Ecto neural progenitor cell (in vitro differentiated cells): ENCODE measurements at places on chromosomes 12 and 14.

DNA sequence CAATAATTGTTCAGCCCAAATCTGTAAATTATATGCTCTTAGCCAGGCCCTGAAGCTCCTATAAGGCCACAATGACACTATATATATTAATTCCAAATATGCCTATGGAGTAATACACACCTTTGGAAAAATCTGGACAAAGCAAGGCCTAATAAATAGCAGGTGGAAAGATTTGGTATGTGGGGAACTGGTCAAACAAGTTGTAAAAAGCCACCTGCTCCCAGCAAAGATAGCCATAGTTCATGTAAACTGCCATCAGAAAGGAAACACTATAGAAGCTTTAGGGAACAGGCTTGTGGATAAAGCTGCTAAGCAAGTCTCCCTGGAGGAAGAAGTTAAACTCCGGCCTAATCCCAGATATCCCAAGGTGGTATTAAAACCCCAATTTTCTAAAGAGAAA is 29.7 kb downstream of the PRMT8 start:
- DNase-seq: no peak

GRCh38 chr14:101355284-101355683 is 206.0 kb upstream of the DIO3 start:
- no peak for DNase-seq

DNA sequence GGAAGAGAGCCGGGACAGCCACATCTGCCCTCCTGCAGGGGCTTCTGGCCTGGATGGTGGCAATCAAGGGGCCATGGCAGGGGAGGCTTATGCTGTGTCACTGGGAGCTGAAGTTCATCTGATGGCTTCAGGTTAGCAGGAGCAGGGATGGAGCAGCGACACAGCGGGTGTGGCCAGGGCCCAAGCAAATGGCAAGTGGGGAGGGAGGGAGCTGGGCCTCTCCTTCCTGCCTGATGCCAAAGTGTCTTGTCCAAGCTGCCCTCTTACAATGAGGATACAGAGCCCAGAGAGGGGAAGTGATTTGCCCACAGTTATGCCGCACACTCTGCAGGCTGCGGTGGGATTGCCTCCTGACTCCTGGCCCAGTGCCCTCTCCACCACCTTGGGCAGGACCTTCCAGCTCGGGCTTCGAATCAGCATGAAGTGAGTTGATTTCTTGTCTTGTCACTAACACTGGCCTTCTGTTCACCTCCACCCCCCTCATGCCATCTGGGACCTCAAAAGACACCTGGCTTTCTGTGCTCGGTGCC is 51.3 kb downstream of the IQSEC3 start:
- no peak for DNase-seq

DNA sequence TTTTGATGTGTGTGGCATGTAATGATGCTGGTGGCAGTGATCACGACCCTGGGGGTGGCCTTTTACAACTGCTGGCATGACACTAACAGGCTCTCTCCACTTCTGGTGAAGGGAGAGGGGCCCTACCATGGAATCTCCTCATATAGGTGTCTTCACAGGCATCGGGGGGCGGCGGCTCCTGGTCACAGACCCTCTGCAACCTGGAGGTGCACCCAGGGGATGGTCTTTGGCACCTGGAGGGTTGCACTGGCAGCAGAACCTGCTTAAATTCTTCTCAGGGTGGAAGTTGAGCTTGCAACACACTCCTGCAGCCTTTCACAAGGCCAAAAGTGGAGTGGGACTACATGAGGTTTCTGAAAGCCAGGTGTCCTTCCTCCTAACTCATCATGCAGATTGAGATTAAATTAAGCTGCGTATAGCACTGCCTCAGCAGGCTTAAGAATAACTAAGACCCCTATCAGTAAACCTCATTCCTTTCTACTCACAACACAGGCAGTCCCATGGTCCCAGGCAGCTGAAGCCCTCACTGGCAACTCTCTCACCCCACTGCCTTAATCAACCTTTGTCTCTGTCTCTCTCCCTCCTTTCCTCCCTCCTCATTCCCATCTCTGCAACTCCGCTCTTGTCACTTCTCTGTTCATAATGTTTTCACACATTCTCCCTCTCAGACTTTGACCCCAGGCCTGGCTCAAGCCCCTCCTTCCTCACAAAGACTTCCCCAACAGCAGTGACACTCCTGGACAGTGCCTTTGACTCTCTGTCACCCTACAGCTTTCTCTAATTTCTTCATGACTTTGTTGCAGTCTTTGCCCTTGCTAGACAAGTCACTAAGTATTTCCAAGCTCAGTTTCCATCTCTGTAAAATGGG is 18.9 kb downstream of the NID2 start:
- no peak for DNase-seq
